ENCODE measurements at places on chromosomes 11 and 22. TPM values are rescaled to one million over a fixed set of nuclear protein-coding genes. Genes with fewer than 3 reads are reported as not detected.
A peak's percentile ranks its signal among the peaks of the same experiment; 100 is the strongest.

CCDC88B gene
- total RNA-seq: 103 TPM

SHISAL1 gene
- not detected for total RNA-seq

DNA sequence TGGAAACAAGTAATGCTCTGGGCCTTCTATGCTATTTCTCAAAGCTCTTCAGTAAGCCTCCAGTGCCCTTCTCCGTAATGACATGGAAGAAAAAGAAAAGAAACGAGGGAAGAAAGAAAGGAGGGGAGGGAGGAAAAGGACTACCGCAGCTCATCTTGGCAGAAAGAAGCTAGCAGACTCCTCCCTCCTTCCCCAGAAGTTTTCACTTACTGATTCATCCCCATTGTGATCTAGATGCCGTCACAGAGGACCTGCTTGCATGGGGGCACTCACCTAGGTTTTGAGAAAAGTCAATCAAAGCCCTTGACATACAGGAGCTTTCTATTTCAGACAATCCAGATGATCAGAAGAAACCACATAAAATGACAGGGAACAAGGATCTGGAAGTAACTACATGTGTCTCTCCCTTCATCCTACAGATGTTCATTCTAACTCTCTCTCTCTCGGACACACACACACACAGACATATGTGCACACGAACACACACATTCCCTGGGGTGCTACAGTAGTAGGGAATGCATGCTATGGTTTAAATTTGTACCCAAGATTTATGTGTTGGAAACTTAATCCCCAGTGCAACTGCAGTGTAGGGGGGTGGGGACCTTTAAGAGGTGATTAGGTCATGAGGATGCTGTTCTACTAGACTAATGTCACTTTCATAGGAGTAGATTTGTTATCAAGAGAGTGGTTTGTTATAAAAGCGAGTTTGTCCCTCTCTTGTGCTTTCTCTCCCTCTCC lies 37.6 kb upstream of the RCN1 start:
- no peak for DNase-seq

GRCh38 chr11:133705074-133705648 lies 140.2 kb downstream of the SPATA19 start:
- DNase-seq: no peak

DNA sequence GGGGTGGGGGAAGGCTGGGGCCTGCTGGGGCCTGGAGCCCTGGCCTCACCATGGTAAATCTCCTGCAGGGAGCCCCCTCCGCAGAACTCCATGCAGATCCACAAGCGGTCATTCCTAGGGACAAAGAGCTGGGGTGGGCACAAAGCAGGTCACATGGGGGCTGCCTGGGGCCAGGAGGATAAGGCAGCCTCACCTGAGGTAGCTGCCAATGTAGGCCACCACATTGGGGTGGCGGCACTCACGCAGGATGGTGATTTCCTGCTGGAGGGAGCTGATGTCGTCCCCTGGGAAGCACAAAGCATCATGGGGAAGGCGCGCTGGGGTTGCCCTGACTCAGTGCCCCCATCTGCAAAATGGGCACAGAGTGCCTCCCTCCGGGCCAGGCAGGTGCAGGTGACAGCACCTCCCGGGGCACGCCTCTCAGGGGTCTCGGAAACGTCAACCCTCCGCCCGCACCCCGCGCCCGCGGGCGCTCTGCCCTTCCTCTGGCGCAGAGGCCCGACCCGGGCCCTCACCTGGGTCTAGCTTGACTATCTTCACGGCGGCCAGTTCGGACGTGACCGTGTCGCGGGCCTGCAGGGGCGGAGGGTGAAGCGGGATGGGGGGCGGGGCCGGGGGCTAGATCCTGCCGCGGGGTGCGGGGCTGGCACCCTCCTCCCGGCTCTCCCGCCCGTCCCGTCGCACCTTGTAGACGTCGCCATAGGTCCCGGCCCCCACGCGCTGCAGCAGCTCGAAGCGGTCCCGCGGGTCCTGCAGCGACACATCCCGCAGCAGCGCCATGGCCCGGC lies 450 bp downstream of the MAP4K2 start:
- no peak for DNase-seq

PATE4 gene
- not detected for total RNA-seq

- DNase-seq: no peak
Measured at GRCh38 chr22:38258895-38259294, 13.9 kb downstream of the TMEM184B start.

DNA sequence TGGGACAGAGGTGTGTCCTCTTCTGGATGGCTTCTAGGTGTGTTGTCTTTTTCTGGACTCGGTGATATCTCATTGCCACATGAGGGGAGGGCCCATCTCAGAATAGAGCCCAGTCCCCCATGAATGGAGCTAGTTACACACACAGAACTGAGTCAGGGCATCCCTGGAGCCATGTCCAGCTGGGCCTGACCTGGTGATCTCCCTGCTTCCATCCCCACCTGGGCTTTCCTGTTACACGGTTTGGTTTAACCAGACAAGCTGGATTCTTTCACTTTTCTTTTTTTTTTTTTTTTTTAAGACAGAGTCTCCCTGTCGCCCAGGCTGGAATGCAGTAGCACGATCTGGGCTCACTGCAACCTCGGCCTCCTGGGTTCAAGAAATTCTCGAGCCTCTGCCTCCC lies 6.1 kb upstream of the A4GALT start:
- DNase-seq: no peak

DNA sequence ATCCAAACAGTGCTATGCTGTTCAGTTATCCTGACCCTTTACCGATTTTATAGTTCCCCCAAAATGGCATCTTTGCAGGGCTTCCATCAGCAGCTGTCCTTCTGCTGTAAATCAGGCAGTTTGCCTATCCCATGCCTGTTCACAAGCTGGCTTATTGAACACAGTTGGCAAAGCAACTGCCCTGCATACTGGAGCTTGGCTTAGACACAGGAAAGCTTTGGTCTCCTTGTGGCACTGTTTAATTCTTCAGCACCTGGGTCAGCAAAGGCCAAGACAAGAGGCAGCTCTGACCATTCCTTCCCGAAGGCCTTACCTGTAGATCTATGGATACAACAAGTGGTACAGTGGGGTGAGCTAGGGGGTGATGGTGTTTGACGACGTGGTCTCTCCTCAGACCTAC lies 32.2 kb downstream of the TSPAN18 start:
- DNase-seq: no peak

DNA sequence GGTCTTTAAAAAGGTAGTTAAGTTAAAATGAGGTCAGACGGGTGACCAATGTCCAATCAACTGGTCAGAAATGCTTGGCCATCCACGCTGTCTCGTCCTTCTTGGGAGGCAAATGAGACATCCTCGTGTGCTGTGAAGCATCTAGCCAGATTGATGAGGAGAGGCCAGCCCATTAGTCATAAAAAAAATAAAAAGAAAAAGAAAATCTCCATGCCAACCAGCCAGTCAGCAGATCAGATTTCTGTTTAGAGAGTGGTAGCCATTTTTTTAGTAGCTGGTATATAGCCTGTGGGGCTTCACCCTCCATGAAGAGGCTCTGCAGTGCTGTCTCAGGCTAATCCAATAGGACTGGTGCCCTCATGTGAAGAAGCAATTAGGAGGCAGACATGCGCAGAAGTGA lies 343.1 kb upstream of the SYN3 start:
- DNase-seq: no peak

DNA sequence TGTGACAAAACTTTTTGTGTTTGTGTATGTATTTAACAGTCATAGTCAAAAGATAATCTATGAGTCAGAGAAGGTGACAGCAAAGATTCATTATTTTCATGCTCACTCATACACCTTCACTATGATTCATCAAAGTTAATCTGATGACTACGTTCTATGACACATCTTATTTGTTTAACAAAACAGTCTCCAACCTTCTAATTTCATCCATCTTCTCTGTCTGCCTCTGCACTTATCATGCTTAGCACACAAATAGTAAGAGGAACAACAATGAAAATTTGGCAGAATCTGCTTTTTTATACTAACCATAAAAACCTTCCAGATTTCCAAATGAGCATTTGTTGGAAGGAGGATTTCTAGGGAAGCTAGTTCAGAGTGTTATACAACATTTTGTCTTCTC lies 568.9 kb downstream of the LUZP2 start:
- DNase-seq: no peak

- DNase-seq: no peak
Measured at GRCh38 chr22:44549701-44550100, 51.7 kb upstream of the RTL6 start.

DNA sequence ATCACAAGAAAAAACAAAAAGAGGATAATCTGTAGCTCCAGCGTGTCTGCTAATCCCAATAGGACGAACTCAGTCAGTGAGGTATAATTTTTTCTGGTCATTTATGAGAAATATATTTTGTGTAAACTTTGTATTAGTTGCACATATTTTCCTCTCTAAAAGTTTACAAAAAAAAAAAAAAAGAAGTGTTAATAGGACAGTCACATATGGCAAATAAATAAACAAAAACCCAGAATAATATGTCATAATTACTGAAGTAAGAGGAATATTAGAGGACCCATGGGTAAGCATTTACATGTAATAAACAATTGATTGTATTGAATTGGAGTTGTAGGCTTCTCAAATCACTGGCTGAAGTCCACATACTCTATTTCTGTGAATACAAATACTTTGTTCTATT lies at the start of gene OR5F1:
TSS of gene OR5F1 (minus strand) at position 101 of the 400 bp plus-strand sequence. CDS start at position 101, 0 bp downstream.
- DNase-seq: no peak

- no peak for DNase-seq
Measured at GRCh38 chr11:4527926-4528325, 17.1 kb upstream of the OR52M1 start.

DNA sequence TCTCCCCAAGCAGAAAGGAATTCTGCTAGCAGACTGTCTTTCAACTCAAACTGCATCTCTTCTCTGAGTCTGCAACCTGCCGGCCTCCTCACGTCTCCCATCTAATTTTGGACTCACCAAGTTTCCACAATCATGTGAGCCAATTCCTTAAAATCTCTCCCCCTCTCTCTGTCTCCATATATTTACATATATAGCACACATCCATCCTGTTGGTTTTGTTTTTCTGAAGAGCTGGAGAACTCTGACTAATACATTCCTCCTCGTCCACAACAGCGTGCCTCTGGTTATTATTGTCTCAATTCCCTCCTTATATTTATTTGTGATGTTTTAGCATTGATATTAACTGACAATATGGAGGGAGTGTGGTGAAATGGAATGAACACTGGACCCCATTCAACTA lies 29.6 kb upstream of the FJX1 start:
- no peak for DNase-seq

GRCh38 chr11:104033134-104033533 lies 3.3 kb upstream of the DDI1 start:
- no peak for DNase-seq

- peak; percentile 45 for DNase-seq
Measured at GRCh38 chr22:46737976-46738646, at the start of gene CERK. CERK (minus strand) TSS chr22:46738252; CDS start chr22:46738148, 104 bp downstream.

GRCh38 chr11:77353131-77353530 lies 51.6 kb upstream of the GDPD4 start:
- DNase-seq: no peak

BAD gene
- 7.1 TPM for total RNA-seq

- DNase-seq: no peak
Measured at GRCh38 chr11:9259981-9260837, 4.9 kb downstream of the DENND5A start.

OR52E6 gene
- total RNA-seq: not detected

DNA sequence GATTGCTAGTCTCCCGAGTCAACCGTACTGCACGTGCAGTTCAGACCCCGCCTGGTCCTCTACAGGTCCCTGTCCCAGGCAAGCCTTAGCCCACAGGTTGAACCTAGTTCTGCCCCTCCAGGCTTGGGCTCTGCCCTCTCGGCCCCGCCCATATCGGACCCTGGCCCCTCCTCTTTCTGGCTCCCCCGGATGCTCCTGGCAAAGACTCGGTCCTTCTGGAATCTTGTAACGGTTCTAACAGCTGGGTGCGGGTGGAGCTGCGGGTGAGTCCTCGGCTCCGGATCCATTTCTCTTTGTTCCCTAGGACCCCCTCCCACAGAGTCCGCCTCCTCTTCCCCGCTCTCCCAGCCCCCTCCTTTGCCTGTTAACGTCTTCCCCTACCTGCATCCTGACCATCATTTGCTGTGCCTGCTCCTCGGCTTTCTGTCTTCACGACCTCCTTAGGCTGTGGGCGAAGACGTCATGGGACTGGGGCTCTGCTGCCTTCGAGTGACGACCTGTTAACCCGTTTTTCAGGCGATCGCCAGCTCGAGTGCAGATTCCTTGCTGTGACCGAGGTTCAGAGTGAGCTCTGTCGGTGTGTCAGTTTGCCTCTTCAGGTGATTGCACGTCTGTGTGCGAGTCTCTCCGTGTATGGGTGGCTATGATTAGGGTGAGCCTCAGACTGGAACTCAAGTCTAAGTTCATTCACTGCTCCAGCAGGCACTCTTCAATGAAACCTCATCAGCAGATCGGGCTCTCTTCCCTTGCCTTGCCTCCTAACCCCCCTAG lies at the start of gene DNHD1:
TSS of gene DNHD1 (plus strand) at position 212 of the 771 bp plus-strand sequence. CDS start 936 bp downstream, outside the sequence.
- no peak for DNase-seq

GRCh38 chr11:69674267-69674885 lies 777 bp downstream of the LTO1 start:
- DNase-seq: no peak

- no peak for DNase-seq
Measured at GRCh38 chr11:102819491-102819890, 21.5 kb upstream of the MMP1 start.

GRCh38 chr22:33271390-33272161 lies 213.4 kb upstream of the SYN3 start:
- DNase-seq: no peak

ACTN3 gene
- total RNA-seq: 0.31 TPM

DNA sequence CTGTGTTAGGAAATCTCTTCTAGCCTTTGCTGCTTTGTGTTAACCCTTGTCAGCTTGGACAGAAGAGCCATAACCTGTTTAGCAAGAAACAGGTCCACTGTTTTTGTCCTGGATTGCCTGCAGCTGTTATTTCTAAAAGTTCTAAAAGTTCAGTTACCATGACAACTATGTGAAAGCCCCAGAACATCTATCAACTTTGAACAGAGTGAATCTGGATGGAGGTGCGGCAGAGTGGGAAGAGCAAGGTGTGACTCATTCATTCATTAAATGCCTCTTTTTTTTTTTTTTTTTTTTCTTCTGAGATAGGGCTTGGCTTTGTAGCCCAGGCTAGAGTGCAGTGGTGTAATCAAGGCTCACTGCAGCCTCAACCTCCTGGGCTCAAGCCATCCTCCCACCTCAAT lies 50.5 kb downstream of the RBX1 start:
- DNase-seq: no peak

TENM4 gene
- total RNA-seq: not detected

GRCh38 chr22:32309585-32310251 lies 47.9 kb upstream of the RFPL3 start:
- DNase-seq: no peak

GRCh38 chr11:114309517-114309916 lies 13.3 kb downstream of the NNMT start:
- no peak for DNase-seq

OR51E2 gene
- not detected for total RNA-seq

TMPRSS5 gene
- total RNA-seq: 0.89 TPM

- no peak for DNase-seq
Measured at GRCh38 chr11:17852246-17852645, 117.7 kb downstream of the KCNC1 start.

Measured in activated naive CD4-positive, alpha-beta T cell treated with anti-CD3 and anti-CD28 coated beads, Interleukin-2, amount 50 U/mL, for 72 hours (primary cell).